ENCODE measurements at places on chromosomes 16 and 17.

GRCh38 chr17:17575360-17576251 lies 15.9 kb downstream of the PEMT start:
- no peak for DNase-seq

DNA sequence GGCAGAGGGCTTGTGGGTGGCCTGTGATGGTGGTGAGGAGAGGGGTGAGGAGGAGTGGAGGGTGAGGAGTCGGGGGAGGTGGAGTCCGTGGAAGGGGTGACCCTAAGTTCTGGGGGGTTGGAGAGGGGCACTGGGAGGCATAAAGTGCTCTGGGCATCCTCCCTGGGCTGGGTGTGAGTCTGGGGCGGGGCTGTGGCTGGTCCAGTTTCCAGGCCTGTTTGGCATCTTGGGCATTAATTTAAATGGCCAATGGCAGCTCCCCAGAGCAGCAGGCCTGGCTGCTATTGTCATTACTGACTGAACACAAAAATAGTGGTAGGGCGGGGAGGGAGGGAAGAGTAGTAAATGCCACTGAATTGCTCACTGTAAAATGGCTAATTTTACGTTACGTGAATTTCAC lies 7.7 kb upstream of the ARHGAP23 start:
- no peak for DNase-seq

DNA sequence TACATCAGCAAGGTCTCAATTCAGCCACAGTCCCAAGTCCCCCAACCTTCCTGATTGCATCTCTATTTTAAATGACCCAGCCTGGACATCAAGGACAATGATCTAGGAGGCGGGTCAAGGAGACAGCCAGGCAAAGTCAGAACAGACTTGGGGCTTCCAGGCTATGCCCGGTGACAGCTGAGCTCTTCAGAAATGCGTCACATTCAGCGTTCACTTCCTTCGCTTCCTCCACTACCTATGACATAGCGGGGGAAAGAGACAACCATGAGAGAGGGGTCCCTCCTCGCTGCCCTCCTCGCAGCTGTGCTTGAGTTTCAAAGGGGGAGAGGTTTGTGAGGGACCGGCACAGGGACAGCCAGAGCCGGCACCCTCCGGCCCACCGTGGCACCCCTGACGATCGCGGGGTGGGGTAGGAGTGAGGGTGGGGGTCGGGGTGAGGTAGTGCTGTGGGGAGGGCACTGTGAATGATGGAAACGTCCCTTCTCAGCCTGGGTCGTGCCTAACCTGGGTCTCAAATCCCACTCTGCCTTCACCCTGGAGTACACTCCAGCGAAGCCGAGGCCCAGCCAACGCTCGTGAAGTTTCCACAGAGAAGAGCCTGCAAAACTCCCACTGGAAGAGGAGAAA lies 12.3 kb upstream of the LGALS3BP start:
- no peak for DNase-seq

GRCh38 chr17:16342979-16343378 lies 10.3 kb downstream of the CENPV start:
- DNase-seq, result no peak

DNA sequence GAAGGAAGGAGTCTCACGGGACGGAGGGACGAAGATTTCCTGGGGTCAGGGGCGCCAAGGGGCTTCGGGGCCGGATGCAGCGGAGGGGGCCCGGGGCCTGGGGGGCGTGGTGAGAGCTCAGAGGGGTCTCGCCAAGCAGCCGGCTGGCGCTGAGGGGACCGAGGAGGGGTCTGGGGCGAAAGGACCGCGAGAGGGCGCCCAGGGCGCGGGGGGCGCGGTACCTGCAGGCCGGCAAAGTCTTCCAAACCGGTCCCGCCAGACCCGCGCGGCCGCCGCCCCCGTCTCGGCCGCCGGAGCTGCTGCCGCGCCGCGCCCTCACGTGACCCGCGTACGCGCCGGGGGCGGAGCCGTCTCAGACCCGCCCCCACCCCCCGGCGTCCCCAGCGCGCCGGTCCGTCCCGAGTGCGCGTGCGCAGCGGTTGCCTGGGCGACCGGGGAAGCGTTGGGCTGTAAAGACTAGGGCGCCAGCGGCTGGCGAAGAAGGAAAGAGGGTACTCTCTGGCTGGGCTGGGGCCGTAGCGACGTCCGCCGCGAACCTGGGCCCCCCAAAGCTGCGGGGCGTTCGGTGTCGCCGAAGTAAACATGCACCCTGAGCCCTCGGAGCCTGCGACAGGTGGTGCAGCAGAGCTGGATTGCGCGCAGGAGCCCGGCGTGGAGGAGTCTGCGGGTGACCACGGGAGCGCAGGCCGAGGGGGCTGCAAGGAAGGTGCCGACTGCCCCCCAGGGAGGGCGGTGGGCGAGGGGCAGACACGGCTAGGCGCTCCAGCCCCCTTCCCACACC lies at the start of the genes DNAAF1 and HSDL1:
Gene DNAAF1, plus strand, starts transcription at position 450 of the 781 bp plus-strand sequence. Its CDS starts 133 bp downstream, at position 583.
Gene HSDL1, minus strand, starts transcription at position 319 of the 781 bp plus-strand sequence. CDS start 13,856 bp downstream, outside the sequence.
- DNase-seq, result peak; percentile 75

- no peak for DNase-seq
These were observed 3.3 kb downstream of the NXN start for GRCh38 chr17:976312-976711.

- DNase-seq, result no peak
These were observed 4.3 kb upstream of the NXN start for GRCh38 chr17:983921-984320.

GRCh38 chr16:69194488-69194887 lies 7.5 kb downstream of the SNTB2 start:
- no peak for DNase-seq

- no peak for DNase-seq
These were observed 129.4 kb downstream of the ZNF778 start for GRCh38 chr16:89346869-89347268.

DNA sequence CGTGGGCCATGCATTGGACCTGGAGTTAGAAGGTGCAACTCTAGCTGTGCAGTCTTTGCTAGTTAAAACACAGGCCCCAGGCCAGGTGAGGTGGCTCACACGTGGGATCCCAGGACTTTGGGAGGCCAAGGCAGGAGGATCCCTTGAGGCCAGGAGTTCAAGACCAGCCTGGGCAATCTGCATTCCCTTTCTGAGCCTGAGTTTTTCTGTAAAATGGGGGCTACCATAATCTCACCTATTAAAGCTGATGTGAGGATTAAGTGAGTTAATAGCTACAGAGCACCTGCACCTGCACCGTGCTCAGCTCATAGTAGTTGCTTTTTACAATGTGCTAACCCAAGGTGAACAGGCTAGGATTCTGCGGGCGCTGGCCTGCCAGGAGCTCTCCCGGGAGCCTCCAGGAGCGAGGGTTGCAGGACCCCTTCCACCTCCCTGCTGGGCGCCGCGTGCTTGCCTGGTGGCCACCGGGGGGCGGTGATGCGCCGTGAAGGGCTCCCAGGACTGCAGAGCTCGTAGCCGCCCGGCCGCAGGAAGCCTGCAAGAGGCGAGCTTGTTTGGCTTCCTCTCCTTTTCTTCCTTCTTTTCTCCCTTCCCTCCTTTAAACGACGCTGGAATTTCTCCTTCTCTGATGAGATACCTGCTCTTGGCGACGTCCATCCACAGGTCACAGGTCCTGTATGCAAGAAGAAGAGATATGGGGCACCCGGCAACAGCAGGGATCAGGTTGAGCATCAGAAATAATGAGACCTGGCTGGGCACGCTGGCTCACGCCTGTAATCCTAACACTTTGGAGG lies 51.3 kb downstream of the ZFP90 start:
- no peak for DNase-seq

- DNase-seq, result no peak
These were observed 13.2 kb downstream of the SLC7A5 start for GRCh38 chr16:87855852-87856715.

DNA sequence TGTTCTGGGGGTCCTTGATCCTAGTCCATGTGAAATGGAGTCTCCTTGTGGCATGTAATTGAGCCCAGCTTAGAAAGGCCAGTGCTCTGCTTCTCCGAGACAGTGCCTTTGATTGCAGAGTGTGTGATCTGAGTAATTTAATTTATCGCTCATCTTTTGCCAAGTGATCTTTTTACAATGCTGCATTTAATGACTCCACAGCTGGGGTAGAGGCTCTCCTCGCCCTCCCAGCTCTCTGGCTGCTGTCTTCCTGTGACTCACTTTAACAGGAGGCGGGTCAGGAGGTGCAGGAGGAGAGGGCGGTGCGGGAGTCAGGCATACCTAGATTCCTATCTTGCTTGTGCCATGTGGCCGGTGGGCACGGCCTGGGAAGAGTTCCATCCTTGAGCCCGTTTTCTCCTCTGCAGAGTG lies 113.4 kb upstream of the FOXF1 start:
- no peak for DNase-seq

GRCh38 chr16:30985401-30986128 lies 558 bp downstream of the HSD3B7 start:
- DNase-seq, result peak; percentile 93

DNA sequence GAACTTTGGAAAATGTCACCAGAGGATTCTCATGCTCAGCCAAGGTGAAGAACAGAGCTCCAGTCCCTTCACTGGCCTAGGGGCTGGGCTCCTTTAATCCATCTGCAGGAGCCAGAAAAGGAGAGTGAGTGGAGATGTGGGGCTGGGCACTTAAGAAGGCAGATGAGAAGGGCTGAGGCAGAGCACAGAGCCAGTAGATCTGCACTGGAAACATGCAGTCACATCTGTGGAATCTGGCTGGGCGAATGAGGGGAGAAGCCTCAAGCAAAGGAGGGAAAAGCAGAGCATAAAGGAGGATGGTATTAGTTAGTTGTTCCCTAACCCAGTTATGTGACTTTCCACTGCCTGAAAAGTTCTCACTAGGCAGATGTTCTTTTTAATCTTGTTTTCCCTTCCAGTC lies 50.4 kb upstream of the BCAR1 start:
- no peak for DNase-seq

- no peak for DNase-seq
These were observed 2.6 kb downstream of the B3GNT9 start for GRCh38 chr16:67148221-67148620.

DNA sequence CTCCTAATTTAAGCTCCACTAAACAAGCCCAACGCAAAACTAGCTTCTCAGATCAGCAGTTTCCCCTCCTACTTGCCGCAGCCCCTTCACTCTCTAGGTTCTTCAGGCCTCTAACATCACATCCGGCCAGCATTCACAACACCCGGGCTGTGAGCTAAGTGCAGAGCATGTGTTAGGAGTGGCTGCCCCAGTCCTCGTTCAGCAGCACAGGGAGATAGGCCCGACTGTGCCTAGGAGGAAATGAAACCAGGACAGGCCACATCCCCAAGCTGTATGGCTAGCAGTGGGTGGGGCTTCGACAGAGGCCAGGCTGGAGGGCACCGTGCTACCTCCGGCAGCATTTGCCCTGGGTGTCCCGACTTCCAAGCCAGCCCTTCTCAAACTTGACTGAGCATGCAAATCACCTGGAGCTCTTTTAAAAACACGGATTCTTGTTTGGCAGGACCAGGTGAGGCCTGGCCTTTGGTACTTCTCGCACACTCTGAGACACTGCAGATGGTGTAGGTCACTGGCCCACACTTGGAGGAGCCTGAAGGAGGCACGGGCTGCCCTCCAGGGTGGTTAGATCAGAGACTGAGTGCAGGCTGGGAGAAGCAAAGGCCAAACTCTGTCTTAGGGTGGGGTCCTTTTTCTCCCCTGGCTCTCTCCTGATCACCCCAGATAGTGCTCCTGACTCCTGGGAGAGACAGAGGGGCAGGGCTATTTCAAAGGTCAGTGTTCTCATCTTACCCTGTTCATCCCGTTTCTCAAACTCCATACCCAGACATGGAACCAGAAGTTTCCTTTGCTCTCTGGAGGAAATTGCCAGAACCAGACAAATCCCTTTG lies 202.0 kb downstream of the C16orf78 start:
- DNase-seq, result no peak

- DNase-seq, result no peak
These were observed 452.6 kb upstream of the CDH11 start for GRCh38 chr16:65574326-65574966.

DNA sequence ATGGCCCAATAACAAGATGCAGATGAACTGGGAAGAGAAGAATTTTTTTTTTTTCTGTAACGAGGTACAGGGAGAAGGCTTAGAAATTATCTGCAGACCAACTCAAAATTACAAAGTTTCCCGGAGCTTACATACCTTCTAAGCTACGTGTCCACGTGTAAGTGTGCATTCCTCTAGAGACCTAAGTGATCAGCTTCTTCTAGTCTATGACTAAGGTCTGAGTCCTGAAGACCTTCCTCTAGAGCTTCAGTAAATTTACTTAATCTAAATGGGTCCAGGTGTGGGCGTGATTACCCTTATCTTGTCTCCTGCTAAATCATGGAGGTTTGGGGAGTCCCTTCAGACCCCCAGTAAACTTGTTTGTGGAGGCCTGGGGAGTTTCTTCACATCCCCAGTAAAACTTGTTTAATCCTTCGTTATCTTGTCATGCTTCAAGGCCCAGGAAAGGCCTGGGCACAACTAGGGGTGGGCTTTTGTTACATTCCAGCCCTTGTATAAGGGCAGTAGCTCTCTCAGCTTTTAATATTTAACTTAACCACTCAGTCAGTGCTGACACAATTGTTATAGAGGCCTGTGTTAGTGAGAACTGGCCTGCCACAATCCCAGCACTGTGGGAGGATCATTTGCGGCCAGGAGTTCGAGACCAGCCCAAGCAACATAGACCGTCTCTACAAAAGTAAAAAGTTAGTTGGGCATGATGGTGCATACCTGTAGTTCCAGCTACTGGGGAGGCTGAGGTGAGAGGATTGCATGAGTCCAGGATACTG lies 342.3 kb downstream of the SNX29 start:
- DNase-seq, result no peak

- no peak for DNase-seq
These were observed 188.9 kb downstream of the IRF8 start for GRCh38 chr16:86087896-86088230.

GRCh38 chr17:2402544-2402943 lies 1.7 kb upstream of the MNT start:
- no peak for DNase-seq

GRCh38 chr17:63579633-63580032 lies 21.1 kb upstream of the TACO1 start:
- DNase-seq, result no peak

DNA sequence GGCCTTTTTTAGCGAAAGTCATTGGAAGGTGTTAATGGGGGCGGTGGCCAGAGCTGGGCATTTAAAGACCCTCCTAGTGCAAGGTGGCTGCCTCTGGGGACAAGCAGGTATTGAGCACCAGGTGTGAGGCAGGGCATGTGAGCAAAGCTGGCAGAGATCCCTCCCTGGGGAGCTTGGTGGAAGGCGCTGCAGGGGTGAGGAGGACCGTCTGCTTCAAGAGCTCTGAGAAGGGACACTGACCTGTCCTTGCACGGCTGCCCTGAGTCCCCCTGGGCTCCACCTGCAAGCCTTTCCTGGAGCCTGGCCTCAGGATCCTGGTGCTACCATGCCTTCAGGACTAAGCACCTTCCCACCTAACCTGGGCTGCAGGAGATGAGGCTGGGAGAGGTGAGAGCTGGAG lies 127.0 kb upstream of the CIBAR2 start:
- DNase-seq, result no peak

DNA sequence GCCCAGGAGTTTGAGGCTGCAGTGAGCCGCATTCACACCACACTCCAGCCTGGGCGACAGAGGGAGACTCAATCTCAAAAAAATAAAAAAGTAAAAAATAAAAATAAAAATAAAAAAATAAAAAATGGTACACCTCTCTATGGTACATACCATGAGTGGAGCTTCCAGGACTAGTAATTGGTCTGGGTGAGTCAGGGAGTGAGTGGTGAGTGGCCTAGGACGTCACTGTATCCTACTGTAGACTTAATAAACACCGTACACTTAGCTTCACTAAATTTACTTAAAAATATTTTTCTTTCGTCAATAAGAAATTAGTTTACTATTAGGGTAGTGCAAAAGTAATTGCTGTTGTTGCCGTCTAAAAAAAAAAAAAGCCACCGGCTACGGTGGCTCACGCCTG lies 9.0 kb downstream of the CDH5 start:
- DNase-seq, result no peak

Data from NCI-H146 (cell line).